ENCODE measurements at places on chromosomes 7 and 10. TPM values are rescaled to one million over a fixed set of nuclear protein-coding genes. Genes with fewer than 3 reads are reported as not detected.
A peak's percentile ranks its signal among the peaks of the same experiment; 100 is the strongest.

DNA sequence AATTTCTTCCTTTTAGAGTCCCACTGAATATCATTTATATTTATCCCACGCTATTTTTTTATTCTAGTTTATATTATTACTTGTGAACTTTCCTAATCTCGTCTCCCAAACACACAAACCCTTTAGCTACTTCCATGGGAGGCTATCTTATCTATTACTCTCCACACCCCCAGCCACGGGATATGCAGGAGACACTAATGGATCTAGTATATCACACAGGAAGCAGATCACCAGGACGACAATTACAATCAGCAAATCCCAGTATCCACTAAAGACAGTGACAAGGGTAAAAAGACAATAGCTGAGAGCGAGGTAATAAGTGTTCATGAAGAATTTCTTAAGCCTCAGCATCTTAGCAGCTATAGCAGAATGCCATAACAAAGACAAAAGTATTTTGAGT lies 3.8 kb upstream of the AKR1E2 start:
- no peak overlapping the region for H3K4me3 ChIP-seq
- no peak overlapping the region for H3K27ac ChIP-seq
- H3K36me3 ChIP-seq, result no peaks in the 10 kb centered on the region
- peaks cover 14% of the 10 kb centered on the region for H3K27me3 ChIP-seq
- peaks cover 3% of the 10 kb centered on the region for H3K4me1 ChIP-seq
- DNase-seq, result no peak

DNA sequence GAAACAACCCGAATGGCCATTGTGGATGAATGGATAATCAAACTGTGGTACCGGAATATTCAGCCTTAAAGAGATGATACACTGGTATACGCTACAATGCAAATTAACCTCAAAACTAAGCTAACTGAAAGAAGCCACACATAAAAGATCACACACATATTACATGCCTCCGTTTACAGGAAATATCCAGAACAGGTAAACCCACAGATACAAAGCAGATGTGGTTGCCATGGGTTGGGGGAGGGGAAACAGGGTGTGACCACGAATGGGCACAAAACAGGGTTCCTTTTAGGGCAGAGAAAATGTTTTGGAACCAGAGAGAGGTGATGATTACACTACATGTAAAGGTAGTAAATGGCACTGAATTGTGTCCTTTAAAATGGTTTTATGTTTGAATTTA lies 16.6 kb downstream of the ESYT2 start:
- peaks cover 25% of the 10 kb centered on the region for H3K4me1 ChIP-seq

- H3K36me3 ChIP-seq, result no peaks in the 10 kb centered on the region
- H3K27ac ChIP-seq, result no peak overlapping the region
- DNase-seq, result no peak
- H3K4me1 ChIP-seq, result peaks cover 30% of the 10 kb centered on the region
- H3K27me3 ChIP-seq, result peaks cover 91% of the 10 kb centered on the region
- H3K4me3 ChIP-seq, result no peak overlapping the region
Measured at GRCh38 chr7:98618786-98619185, 1.7 kb downstream of the NPTX2 start.

GRCh38 chr10:78623578-78624215 lies 445.1 kb upstream of the ZMIZ1 start:
- H3K27ac ChIP-seq, result no peak overlapping the region
- H3K36me3 ChIP-seq, result no peaks in the 10 kb centered on the region
- no peak overlapping the region for H3K4me3 ChIP-seq
- H3K27me3 ChIP-seq, result peaks cover 61% of the 10 kb centered on the region
- no peak for DNase-seq
- peaks cover 12% of the 10 kb centered on the region for H3K4me1 ChIP-seq

GRCh38 chr10:129963641-129964501 lies at the start of gene EBF3:
Gene EBF3, minus strand, starts transcription at chr10:129964274. Its CDS starts 506 bp downstream, at chr10:129963768.
- H3K27ac ChIP-seq, result no peak within 1 kb of the TSS
- H3K27me3 ChIP-seq, result peaks cover 98% of the 10 kb centered on the region
- DNase-seq, result peak; percentile 96

- H3K27ac ChIP-seq, result no peak overlapping the region
- no peaks in the 10 kb centered on the region for H3K4me1 ChIP-seq
- DNase-seq, result no peak
Measured at GRCh38 chr7:156234666-156235494, 405.7 kb upstream of the RNF32 start.

- peak; percentile 85 for DNase-seq
- no peaks in the 10 kb centered on the region for H3K36me3 ChIP-seq
- peaks cover 44% of the 10 kb centered on the region for H3K4me1 ChIP-seq
- peak overlapping the region; percentile 27 for H3K4me3 ChIP-seq
Measured at GRCh38 chr7:151012911-151013347, 11.4 kb downstream of the ATG9B start.

DNA sequence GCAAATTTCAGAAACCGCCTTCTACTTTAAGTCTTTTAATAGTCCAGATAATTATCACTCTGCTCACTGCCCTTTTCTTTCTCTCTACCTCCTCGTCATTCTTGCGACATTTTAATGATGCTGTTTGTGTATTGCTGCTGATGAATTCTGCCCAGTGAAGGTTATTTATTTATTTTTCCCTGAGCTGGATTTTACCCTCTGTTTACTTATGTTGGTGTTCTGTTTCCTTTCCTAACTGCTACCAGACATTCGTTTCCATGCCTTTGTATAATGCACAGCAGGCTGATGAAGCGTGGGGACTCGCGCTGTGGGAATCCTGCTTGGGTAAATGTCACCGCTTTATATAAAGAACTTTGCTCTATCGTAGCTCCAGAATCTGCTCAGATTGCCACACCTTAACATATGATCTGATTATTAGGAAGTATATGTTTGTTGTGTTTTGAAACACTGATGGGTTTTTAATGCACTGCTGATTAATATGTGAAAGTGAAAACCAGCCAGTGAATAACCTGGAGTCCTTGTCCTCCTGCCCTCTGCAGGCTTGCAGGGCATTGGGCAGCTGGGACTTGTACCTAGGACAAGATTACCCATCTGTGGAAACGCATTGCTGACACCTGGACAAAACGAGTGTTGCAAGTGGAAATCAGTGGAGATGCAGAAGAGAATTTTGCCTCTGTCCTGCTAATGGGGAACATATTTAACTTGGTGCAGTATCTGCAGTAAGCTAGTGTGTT lies 291.5 kb downstream of the SDK1 start:
- peak; percentile 28 for DNase-seq
- H3K36me3 ChIP-seq, result no peaks in the 10 kb centered on the region
- H3K27me3 ChIP-seq, result no peaks in the 10 kb centered on the region
- peak overlapping the region; percentile 2 for H3K27ac ChIP-seq
- H3K4me1 ChIP-seq, result peaks cover 27% of the 10 kb centered on the region

LIPF gene
- total RNA-seq, result not detected

DNA sequence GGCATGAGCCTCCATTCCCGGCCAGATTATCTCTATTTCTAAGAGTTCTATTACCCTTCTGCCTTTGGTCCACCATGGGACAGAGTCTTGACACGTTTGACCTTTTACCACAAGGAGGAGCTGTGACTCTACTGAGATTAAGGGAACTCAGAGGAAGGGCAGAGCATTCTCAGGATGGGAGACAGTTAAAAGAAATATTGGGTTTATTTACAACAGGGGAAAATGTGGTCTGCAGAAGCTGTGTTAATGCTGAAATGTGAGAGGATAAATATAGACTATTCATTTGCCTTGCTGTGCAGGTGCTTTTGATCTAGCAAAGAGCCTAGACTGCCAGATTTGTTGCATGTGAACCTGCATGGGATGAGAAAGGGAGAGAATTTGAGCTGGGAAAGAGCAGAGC lies 45.8 kb upstream of the PRSS58 start:
- H3K27me3 ChIP-seq, result no peaks in the 10 kb centered on the region
- peak; percentile 75 for DNase-seq
- H3K4me1 ChIP-seq, result no peaks in the 10 kb centered on the region
- no peaks in the 10 kb centered on the region for H3K36me3 ChIP-seq

GRID1 gene
- total RNA-seq, result 0.31 TPM

NUTM2E gene
- total RNA-seq, result 0.09 TPM

DNA sequence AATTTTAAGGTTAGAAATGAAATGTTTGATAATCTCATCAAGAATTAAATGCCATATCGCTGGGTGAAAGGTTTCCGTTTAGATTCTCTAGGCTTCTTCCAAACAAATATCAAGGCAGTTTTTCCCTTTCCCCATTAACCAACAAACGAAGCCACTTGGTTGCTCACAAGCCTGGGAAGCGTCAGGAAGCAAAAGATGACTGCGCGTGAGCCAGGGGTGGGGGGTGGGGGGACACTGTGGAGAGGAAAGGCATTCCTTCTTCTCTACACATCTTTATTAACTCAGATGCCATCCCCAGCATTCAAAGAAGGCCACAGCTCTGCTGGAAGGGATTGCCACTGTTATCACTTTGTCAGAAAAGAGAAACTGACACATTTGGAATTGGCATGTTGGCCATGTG lies 207.1 kb downstream of the TRIL start:
- H3K27me3 ChIP-seq, result no peaks in the 10 kb centered on the region
- no peak overlapping the region for H3K27ac ChIP-seq
- DNase-seq, result peak; percentile 17
- no peak overlapping the region for H3K4me3 ChIP-seq
